ENCODE measurements at places on chromosomes 4 and X.

- DNase-seq, result no peak
These were observed 38.1 kb upstream of the STIM2 start for GRCh38 chr4:26822546-26822945.

DNA sequence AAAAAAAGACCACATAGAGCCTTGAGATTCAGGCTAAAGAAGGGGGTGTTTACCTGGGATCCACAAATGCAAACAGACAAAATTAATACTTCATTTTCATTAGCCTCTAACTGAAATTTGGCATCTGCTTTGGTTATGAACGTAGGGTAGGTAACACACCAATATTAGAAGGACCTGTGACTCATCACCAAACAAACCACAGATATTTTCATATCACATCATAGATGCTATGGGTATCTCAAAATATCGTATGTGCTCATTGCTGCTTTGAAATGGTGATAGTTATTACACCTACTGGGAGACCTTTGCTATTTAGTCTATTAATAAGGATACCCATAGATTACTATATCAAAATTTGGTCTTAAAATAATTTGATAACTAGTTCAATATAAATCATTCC is 180.6 kb upstream of the MAP3K15 start:
- no peak for DNase-seq

- DNase-seq, result no peak
These were observed 20.8 kb upstream of the PRPS2 start for GRCh38 chrX:12770440-12770839.

DNA sequence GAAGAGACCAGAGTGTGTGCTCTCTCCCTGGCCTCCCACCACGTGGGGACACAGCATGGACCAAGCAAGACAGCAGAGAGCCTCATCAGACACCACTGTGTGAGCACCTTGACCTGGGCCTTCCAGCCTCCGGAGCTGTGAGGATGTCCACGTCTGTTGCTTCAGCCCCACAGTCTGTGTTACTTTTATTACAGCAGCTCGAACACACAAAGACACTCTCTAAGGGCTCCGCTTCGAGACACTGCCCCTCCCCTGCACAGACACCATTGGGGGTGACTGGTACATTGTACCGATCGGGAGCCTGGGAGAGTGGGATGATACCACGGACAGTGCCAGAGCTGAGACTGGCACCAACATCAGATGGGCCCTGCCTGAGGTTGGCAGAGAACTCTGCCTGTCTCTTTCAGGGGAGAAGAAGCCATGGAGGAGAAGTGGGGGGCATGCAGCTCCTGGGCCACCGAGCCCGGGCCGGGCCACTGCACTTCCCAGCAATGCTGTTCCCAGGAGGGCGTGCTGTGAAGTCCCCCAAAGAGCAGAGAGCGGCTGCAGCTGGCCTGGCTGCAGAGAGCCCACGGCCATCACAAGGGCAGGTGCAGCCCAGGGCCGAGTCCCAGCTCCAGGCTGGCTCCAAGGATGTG is 48.1 kb upstream of the HMX1 start:
- no peak for DNase-seq

DNA sequence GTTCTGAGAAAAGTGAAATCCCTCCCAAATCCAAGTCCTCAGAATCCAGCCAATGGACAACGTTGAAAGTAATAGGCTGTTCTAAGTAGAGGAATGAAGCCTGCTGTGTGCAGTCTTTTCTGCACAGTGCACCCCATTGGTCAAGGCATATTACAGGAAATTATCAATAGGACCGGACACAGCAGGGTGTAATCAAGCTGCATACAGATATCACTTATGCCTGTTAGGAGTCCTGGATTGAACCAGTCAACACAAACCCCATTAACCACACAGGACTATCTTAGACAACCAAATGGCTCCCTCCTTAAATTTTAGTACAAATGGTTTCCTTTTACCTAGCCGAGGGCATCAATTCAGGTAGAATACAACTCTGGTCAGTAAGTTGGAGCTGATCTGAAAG is 34.2 kb upstream of the MAGEA8 start:
- no peak for DNase-seq

DNA sequence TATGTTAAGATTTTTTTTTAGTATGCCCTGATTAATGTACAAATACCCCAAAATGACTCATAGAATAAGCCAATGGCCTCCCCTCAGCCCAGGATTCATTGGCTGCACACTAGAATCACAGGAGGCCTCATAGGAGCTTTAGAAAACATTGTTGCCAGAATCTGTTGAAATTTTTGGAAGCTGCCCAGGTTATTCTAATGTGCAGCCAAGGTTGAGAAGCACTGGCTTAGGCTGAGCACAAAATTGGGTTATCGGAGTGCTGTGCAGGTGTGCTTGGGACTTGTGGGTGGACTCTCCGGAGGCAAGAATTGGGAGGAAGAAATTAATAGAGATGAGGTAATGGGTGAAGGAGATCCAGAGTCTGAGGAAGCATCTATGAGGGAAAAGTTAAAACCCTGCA is 41.3 kb upstream of the VCX start:
- DNase-seq, result no peak

DNA sequence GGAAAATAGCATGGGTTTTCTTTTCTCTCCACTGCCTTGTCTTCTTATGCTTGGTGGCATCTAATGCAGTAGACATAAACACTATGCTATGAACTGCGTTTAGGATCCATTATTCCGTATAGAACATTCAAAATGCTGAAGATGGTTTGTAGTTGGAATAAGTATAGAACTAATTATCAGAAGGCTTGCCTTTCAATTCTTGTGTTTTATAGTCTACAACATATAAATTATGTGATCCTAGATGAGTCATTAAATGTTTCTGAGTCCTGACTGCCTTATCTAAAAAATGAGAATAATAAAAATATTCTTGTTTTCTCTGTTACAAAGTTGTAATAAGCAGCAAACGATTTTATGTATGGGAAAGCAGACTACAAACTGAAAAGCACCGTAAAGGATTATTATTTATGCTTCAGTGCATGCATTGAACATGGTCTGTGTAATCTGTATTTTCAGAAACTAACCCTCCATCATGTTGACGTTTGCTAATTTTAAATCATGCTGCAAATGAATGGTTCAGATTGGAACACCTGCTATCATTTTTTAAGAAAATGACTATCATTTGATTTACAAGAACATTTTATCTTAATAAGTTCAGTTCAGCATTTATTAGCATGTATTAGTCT is 335.9 kb upstream of the AADAT start:
- no peak for DNase-seq

DNA sequence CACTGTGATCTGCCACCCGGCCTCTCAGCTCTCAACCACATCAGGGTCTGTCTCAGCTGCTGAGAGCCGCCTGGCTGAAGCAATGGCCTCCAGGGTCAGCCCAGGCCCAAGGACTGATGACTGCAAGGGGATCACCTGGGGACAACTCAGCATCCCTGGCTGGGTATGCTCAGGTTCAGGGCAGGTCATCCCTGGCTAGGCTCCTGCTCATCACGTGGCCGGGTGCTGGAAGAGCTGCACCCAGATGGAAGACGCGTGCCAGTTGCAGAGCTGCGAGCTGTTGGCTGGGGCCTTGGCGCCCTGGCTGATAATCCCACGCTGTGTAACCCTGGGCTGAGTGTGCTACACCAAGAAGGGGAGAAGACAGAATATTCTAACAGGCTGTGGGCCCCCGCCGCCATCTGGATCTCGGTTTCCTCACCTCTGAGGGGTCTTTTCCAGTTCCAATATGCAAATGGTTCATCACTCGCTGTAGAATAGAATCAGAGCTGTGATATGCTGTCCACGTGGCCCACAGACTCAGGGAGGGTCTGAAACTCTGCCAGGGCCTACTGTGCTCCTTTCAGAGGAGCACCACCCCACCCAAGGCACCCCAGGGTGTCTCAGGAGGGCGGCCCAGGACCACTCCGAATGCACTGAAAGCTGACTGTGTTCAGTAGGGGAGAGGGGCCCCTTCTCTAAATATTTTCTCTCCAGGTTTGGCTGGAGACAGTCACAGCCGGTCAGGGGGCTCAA is 338.8 kb downstream of the BCOR start:
- DNase-seq, result no peak

DNA sequence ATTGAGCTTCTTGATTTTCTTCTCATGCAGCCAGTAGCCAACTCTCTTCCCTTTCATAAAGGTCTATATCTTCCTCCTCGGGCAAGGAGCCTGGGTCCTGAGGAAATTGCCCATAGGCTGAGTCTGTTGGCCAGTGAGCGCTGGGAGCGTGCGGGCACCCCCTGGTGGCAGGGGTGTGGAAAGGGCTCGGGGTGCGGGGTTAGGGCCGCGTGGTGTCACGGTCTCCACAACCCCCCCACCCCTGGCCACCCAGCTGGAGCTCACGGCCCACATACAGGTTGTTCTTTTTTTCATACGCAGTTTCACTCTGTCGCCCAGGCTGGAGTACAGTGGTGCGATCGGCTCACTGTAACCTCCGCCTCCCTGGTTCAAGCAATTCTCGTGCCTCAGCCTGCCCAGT is 13.1 kb downstream of the RBM10 start:
- DNase-seq, result no peak

DNA sequence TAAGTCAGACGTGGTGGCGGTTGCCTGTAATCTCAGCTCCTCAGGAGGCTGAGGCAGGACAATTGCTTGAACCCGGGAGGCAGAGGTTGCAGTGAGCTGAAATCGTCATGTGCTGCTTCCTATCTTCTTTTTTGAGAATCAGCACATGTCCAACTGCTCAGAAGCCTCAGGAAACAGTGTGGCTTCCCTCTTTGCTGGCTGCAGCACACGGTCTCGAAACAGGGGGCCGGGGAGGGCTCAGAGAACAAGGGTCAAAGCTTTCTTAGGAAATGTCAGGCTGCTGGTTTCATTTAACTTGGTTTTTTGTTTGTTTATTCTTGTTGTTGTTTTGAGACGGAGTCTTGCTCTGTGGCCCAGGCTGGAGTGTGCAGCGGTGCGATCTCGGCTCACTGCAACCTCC is 31.3 kb downstream of the CRLF2 start:
- no peak for DNase-seq

- no peak for DNase-seq
These were observed 23.3 kb downstream of the ARHGAP24 start for GRCh38 chr4:85498068-85498733.

- no peak for DNase-seq
These were observed 6.9 kb upstream of the VEGFC start for GRCh38 chr4:176799653-176800052.

GRCh38 chrX:153668423-153669173 is 5.0 kb downstream of the PNCK start:
- DNase-seq, result no peak

GRCh38 chr4:150117094-150117493 is 38.8 kb downstream of the DCLK2 start:
- DNase-seq, result no peak

- no peak for DNase-seq
These were observed 81.5 kb upstream of the BCOR start for GRCh38 chrX:40179283-40179682.

DNA sequence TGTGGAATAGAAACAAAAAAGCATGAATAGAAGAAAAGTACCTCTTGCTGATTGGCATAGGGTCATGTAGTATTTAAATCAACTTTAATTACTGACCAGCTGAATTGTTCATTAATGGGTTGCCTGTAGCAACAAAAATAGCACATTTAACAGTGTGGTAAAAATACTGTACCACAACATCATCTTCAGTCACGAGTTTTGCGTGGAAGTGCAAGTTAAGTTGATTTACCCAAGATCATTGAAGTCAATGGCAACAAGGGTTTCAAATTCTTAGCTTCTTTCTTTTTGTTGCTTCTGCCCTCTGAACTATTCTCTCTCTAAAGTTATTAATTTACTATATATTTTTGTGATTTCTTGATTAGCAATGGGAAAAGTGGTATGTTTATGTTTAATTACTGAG is 526.6 kb downstream of the C4orf33 start:
- DNase-seq, result no peak

DNA sequence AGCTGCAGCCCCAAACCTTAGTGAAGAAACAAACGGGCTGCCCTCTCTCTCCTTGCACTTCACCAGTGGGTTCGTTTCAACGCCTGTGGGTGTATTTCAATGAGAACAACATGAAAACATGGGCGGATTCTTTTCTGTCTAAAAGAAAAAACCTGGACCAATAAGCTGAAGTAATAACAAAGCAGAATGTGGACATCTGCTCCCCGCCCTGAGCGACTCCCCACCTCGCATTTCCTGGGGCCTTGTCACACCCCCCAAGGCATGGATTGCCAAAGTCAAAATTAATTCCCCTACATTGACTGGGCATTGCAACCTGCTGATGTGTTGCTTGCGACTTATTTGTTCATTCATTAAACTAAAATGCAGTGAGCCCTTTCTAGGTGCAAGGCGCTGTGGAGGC is 142.9 kb downstream of the BCOR start:
- DNase-seq, result no peak

GRCh38 chrX:128439159-128439558 is 387.0 kb upstream of the ACTRT1 start:
- no peak for DNase-seq

GRCh38 chr4:147094238-147094637 is 148.6 kb upstream of the TTC29 start:
- no peak for DNase-seq

DNA sequence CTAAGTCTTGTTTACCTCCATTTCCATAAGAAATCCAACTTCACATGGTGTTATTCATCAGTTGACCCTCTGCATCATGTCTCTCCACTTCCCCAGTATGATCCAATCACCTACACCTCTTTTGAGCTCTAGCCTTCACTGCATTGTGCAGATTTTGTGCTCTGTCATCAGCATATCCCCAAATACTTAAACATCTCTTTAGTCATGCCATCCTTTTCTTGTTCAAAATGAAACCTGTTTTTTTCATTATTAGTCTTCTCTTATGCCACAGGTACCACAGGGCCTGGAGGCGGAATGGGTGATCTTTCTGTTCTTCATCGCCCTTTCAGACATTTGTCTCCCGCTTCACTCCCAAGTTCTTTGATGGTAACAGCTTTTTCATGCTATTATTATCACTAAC is 382.7 kb upstream of the GALNTL6 start:
- no peak for DNase-seq

DNA sequence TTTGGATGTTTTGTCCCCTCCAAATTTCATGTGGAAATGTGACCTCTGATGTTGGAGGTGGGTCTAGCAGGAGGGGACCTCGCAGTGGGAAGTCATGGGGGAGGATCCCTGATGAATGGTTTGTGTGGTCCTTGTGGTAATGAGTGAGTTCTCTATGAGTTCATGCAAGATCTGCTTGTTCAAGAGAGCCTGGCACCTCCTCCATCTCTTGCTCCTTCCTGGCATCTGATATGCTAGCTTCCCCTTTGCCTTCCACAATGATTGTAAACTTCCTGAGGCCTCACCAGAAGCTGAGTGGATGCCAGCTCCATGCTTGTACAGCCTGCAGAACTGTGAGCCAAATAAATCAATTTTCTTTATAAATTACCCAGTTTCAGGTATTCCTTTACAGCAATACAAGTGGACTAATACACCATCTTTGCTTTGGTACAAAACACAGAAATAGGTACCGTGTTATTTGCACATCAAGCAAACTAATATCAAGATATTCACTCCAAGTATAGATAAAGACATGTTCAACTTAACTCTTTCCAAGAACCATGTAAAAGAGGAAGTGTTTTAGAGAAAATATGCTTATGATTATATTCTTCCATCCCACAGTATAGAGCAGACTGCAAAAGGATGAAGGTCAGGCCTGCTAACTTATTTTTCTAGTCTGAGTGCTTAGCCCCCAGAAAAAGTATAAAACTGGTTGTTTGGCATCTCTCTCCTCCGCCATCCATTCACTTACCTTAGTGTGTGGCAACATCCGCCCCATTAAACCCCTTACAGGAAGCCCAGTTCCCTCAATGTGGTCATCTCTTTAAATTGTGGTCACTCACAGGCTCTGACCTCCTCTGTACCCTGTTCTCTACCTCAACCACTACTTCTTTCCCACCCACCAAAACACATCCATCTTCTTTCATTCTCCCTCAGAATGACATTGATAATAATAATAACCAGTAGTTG is 6.7 kb downstream of the ARAP2 start:
- no peak for DNase-seq

All from CD4-positive, alpha-beta T cell treated with Interleukin-6 for 4 hours (primary cell).